Activated CD4-positive, alpha-beta T cell treated with anti-CD3 and anti-CD28 coated beads, Interleukin-2, amount 50 U/mL, for 48 hours (primary cell): ENCODE measurements at places on chromosomes 11 and 22.
A peak's percentile ranks its signal among the peaks of the same experiment; 100 is the strongest.

DNA sequence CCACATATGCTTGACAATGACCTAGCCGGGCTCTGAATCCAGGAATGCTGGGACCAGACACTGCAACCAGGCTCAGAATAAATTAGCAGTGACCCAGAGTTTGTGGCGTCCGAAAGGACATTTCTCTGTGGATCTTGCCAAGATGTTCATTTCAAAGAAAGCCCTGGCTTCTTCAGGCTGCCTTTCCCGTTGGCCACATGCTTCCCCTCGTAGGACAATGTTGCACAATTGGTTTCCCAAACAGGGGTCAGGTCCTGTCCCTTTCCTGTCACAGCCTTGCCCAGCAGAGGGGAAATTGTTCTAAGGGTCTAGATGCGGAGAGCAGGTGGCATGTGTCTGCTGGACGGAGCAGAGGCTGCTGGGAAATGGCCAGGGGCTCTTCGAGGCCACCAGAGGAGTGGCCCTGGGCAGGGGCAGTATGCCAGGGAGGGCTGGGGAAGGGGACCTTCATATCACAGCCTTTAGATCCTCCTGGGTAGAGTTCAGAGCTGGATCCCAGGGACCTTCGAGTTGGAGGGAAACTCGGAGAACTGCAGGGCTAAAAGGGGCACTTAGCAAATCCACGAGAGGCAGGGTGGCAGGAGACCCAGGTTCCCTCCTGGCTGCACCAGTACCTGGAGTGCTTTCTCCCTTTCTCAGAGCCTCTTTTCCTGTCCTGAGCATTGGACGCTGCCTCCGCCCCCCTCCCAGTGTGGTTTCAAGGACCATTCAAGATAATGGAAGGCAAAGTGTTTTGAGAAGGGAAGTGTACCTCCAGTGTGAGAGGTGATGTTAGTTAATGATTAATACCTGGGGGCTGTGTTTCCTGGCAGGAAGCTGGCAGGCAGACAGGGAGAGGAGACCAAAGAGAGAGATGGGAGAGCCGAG lies 42.3 kb downstream of the C11orf96 start:
- DNase-seq = no peak

DNA sequence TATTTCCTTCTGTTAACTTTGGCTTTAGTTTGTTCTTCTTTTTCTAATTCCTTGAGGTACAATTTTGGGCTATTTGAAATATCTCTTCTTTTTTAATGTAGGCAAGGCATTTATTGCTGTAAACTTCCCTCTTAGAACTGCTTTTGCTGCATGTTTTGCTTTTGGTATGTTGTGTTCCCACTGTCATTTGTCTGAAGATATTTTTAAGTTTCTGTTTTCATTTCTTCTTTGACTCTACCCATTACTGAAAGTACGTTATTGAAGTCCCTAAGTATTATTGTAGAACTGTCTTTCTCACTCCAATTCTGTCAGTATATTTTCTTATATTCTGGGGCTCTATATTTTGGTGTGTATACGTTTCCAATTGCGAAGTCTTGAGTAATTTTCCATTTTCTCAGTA lies 77.9 kb downstream of the KCNQ1OT1 start:
- no peak for DNase-seq

DNA sequence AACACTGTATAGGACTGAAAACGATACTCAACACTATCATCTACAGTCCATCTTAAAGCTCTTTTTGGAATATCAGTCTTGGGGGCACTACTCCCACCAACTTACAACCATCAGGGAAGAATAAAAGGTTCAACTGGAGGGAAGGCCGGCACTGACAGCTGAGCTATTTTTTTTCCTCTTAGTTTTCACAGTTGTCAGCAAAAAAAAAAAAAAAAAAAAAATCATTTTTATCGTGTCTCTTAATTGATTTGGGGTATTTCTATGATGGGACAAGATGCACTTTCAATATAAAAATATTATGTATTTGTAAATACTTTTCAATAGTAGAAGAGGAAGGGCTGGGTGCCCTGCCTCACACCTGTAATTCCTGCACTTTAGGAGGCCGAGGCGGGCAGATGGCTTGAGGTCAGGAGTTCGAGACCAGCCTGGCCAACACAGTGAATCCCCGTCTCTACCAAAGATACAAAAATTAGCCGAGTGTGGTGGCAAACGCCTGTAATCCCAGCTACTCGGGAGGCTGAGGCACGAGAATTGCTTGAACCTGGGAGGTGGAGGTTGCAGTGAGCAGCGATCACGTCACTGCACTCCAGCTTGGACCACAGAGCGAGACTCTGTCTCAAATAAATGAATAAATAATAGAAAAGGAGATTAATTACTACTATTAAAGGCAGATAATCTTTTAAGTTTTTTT lies 1.5 kb downstream of the KIF18A start:
- no peak for DNase-seq

DNA sequence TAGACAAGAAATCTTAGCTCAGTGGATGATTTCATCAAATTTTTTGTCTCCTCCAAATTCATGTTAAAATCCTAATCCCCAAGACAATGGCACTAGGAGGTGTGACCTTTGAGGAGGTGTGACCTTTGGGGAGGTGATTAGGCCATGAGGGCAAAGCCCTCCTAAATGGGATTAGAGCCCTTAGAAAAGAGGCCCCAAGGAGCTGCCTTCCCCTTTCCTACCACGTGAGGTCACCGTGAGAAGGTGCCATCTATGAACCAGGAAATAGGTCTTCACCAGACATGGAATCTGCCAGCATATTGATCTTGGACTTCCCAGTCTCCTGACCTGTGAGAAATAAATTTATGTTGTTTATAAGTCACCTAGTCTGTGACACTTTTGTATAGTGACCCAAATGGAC lies 138.7 kb downstream of the TRIM29 start:
- no peak for DNase-seq

DNA sequence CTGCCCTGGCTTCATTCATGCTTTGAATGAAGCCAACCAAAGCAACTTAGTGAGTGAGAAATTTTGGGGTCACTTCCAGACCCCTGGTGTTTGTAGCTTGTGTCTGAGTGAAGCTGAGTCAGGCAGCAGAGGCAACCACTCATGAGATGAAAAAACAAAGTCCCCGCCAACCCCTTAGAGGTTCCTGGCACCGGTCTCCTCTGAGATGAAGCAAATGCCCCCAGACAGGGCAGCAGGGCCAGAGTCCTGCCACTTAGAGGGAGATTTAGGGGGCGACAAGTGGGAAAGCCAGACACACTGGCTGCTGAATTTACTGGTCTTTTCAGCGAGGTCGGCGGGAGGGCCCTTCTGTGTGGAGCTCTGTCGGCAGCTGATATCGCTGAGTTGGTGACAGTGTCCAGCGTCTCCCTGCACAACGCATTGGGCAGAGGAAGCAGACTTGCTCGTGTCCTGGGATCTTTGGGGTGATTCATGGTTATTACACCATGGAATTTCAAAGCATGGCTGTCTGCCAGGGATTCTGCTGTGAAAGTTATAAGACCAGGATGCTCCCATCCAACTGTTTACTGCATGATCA lies 482.6 kb downstream of the MIAT start:
- DNase-seq = no peak

DNA sequence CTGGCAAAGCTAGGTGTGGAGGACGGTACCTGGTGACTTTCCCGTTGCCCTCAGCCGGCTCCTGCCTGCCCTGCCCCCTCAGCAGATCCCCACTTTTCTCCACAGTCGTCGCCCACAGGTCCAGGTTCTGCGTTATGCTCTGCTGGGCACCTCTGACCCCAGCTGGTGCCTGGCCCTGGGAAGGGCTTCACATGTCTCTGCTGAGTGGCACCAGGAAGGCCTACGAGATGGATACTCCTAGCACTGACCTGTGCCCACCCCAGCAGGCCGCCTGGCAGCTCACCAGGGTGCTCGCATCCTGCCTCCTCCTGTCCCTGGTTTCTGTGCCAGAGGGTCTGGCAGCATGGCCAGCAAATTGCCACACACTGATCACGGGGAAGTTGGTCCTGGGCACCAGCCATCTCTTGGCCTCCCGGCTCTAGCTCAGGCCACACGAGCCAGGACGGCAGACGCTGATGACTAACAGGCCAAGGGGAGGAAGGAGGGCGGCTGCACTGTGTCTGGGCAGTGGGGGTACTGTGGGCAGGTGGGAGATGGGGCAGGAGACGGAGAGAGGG lies 13.8 kb downstream of the CARS1 start:
- no peak for DNase-seq

- DNase-seq = no peak
Observed at GRCh38 chr22:41562461-41562860, 1.7 kb downstream of the CSDC2 start.

DNA sequence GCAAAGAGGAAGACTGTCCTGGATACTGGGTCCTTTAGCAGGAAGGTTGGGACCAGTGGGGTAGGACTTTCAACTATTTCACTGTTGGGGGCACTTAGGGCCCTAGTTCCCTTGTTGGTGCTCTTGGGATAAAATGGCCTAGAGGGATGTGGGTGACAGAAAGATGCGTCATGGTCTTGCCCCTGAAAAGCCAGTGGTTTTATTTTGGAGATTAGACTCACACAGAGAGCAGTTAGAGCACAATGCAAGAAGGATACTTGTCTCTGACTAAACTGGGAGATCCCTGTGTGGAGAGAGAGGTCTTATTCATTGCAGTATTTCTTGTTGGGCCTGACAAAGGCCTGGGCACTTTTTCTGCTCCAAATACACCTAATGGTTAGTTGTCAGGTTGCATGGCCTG lies 22.6 kb upstream of the MRGPRX2 start:
- no peak for DNase-seq

DNA sequence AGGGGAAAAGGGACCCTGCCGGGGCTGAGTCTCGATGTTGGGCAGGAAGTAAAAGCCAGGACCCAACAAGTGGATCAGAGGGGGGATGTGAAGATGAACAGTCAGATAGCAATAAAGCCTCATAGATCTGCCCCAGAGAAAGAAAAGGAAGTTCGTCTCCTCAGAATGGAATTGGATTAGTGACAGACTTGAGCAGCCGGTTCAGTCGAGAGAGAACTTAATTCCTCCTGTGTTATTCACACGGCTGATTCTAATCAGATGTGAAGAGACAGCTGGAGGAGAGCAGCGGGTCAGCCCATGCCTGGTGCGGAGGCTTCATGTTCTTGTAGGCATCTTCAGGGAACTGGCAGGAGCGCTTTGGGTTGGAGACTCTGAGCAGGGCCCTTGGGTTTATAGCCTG lies 29.3 kb upstream of the CABP7 start:
- DNase-seq = no peak

- no peak for DNase-seq
Observed at GRCh38 chr11:88308576-88308975, 29.0 kb downstream of the CTSC start.

- no peak for DNase-seq
Observed at GRCh38 chr22:46843821-46844255, 81.4 kb downstream of the TBC1D22A start.

- DNase-seq = no peak
Observed at GRCh38 chr11:69243496-69244200, 50.3 kb upstream of the MYEOV start.

GRCh38 chr11:45657496-45658260 lies 7.7 kb downstream of the CHST1 start:
- DNase-seq = no peak

GRCh38 chr11:99154277-99154676 lies 133.5 kb downstream of the CNTN5 start:
- DNase-seq = no peak

- DNase-seq = no peak
Observed at GRCh38 chr11:69394234-69394868, 87.1 kb upstream of the LINC01488 start.

DNA sequence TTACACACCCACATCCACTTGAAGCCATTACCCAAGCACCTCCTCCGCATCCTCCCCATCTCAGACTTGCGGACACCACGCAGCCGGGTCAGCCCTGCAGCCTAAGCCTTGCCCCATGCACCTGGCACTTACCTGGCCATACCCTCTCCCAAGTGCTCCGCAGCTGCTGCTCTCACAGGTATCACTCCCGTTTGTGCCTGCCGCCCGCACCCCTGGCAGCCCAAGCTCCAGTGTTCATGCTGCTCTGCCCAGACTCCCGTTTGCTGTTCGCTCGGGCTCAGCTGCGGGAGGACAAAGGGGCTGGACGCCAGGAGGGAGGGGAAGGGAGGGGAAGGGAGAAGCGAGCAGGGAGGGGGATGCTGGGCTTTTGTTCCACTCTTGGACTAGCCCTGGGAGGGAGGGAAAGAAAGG lies at the start of gene KLHL35:
KLHL35 (minus strand) TSS at position 293 of the 411 bp plus-strand sequence. CDS start 2,574 bp downstream, outside the sequence.
- no peak for DNase-seq

DNA sequence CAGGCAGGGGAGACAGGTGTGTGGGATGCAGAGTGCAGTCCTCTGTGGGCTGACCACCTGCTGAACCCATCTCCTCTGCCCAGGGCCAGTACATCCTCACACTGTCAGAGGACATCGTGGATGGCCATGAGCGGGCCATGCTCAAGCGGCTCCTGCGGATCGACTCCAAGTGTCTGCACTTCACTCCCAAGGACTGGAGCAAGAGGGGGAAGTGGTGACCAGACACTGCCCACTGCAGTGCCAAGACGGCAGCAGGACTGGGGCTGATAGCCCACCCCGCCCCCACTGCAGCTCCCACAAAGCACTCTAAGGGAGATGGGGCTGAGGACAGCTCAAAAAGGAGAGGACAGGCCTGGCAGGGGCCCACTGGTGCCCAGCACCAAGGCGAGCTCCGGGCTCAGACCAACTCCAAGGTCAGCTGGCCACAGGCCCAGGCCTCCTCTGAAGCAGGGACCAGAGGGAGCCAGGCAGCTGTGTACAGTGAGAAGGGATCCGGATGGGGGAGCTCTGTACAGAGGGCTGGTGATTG lies 1.6 kb downstream of the RNASEH2C start:
- no peak for DNase-seq

- no peak for DNase-seq
Observed at GRCh38 chr11:74696500-74696899, 34.7 kb downstream of the CHRDL2 start.

- DNase-seq = no peak
Observed at GRCh38 chr22:39486951-39487825, 14.9 kb upstream of the MIEF1 start.

DNA sequence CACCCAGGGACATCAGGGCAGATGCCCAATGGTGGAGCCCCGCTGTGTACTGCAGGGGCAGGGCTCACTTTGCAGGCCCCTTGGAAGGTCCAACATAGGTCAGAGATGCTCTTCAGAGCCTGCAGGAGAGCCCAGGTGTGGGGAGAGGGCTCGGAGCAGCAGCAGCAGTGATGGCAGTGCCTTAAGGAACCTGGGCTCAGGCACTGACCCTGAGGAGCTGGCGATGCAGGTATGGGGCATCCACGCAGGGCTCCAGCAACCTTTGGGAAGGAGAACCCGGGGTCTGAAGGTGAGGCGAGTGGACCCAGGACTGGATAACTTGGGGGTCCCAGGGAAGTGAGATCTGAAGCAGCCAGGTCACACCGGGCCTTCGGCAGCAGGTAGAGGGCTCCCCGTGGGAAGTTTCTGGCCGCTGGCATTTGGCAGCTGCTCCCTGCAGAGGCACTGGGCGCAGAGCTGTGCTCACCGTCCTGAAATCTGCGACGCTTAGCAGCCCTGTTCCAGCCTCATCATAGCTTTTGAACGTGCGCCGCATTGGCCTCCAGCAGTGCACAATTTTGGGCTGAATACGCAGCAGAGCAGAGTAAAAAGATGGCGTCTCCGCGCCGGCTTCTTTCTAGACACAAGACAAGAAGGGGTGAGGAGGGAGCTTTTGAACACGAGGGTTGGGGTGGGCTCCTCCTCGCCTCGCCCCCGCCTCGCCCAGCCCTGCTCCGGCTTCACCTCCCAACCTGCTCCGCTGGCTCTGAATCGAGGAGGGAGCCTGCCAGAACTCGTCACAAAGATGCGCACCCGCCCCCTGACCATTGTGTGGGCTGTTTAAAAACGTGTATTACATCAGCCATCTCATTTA lies 118.8 kb downstream of the MPPED1 start:
- no peak for DNase-seq

GRCh38 chr22:24054356-24054755 lies 43.3 kb downstream of the CABIN1 start:
- no peak for DNase-seq

GRCh38 chr11:5684646-5685362 lies at the start of gene TRIM5:
TRIM5 (minus strand) TSS chr11:5685074; CDS start chr11:5680177, 4,897 bp downstream.
- DNase-seq = peak; percentile 75

GRCh38 chr11:15993345-15993744 lies 363.0 kb downstream of the SOX6 start:
- no peak for DNase-seq
